ENCODE measurements at places on chromosomes 11 and 22.

DNA sequence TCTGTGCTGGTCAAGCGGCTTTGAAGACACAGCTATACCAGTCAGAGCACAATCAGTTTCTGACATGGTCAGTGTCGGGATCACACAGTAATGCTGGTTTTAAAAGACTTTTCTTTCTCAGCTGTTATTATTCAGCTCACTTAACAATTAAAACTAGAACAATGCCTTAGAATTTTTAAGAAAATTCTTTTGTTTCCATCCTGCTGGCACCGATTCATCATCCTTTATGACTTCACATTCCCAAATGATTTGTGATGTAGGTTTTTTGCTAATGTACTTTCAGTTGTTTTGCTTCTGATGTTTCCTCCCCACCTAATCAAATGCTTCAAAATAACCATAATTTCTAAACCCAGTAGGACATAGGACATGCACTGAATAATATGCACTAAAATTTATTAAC is 34.5 kb upstream of the OLFML1 start:
- no peak for DNase-seq

DNA sequence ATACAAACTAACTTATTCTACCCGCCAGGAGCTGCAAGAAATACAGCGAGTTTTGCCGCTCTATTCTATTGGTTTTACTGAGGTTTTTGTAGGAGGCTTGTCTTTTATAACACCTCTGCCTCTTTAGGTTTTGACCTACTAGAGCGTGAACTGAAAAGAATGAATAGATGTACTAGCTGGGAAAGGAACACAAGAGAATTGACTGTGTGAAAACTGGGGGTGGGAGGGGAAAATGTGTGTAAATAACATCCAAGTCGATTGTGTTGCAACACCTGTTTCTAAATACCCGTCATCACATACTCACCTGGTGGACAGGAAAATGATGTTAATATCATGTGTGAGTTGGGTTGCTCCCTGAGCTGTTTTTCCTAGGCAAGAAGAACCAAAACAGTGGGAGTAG is 12.9 kb upstream of the JHY start:
- DNase-seq = no peak

- no peak for DNase-seq
Observed at GRCh38 chr11:66467034-66467659, 442 bp downstream of the PELI3 start.

- DNase-seq = no peak
Observed at GRCh38 chr11:35330931-35331330, 88.4 kb downstream of the SLC1A2 start.

DNA sequence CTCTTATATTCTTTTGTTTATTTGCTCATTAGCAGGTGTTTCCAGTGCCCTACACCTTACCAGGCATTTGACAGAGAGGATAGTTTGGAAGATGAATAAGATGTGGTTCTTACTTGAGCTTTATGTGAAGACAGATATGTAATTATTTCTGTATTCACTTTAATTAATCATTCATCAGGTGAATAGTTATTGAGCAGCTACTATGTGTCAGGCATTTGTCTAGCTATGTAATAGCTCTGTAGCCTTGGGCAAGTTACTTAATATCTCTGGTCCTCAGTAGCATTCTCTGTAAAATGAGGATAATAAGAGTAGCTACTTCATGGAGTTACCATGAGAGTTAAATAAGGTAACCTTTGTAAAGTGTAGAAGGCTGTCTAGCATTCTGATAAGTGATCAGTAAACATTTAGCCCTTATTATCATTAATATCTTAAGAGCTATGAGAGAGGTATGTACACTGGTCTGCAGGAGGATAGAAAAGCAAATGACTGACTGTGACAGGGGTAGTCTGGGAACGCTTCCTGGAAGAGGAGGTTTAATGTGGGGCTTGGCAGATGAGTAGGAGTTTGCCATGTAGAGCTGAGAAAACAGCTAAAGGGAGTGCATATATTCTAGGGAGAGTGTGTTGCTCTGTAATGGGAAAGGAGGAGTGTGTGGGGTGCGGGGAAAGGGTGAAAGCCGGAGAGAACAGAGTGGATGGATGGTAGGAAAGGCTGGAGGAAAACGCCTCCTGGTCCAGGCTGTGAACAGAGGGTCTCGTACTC is 56.1 kb downstream of the MICAL2 start:
- DNase-seq = no peak

- DNase-seq = no peak
Observed at GRCh38 chr11:86941077-86941870, 13.9 kb downstream of the FZD4 start.

DNA sequence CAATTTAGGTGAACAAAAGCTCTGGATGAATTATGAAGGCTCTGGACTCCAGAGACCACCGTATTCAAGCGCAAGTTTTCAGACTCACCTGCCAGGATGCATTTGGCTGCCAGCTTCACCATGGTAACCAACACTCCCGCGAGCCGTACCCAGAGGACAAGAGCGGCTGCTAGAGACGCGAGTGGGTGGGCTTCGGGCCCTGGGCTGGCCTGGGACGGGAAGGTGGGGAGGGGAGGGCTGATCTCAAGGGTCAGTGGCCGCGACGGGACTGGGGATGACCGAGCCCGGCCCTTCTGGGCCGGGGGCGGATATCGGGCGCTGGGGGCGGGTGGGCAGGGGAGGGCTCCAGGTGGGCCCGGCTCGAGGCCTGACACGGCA is 344 bp downstream of the IFT27 start:
- DNase-seq = peak; percentile 61

- DNase-seq = no peak
Observed at GRCh38 chr22:29148036-29148435, 57.7 kb upstream of the EMID1 start.

DNA sequence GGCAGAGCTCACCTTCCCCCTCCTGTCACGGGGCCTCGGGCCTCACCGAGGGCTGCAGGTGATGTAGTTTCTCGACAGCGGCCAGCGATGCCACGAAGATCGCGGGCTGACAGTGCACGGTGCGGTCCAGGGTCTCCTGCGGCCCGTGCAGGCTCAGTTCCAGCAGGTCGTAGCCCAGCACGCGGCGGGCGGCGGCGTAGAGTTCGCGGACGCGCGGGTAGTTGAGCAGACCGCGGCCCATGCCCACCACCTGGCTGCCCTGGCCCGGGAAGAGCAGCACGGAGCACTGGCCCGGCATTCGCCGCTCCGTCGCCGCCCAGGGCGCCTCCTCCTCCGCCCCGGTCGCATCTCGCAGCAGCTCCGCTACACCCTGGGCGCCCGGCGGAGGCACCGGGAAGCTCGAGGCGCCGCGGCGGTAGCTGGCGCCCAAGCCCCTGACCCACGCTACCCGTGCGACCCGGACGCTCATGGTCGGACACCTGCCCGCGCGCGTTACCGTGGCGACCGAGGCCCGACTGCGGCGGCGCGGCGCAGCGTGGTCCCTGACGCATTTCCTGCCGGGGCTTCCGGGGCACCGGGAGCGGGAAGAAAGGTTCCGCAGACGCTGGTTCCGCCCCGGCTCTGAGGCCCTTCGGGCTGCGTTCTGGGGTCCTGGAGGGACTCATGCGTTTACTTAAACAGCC is at the start of gene MCAT:
MCAT (minus strand) TSS at position 519 of the 683 bp plus-strand sequence; CDS start at position 469, 50 bp downstream.
- DNase-seq = peak; percentile 44

DNA sequence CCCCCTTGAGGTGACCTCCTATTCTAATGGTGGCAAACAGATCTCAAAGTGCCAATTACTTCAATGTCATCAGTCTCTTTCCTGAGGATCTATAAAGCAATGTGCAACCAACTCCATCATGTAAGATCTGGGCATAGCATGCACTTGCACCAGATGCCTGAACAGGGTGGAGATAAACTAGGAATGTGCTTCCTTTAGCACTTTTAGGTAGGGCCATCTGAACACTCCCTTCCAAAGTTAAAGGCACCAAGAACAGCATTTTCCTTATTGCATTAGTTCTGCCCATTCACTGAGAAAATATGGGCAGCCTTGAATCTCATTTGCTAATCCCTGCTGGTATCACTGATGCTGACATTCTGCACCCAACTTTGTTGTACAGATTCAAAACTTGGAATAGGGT is 112.0 kb downstream of the SGSM3 start:
- no peak for DNase-seq

GRCh38 chr11:2468363-2469235 is 23.8 kb downstream of the KCNQ1 start:
- no peak for DNase-seq

DNA sequence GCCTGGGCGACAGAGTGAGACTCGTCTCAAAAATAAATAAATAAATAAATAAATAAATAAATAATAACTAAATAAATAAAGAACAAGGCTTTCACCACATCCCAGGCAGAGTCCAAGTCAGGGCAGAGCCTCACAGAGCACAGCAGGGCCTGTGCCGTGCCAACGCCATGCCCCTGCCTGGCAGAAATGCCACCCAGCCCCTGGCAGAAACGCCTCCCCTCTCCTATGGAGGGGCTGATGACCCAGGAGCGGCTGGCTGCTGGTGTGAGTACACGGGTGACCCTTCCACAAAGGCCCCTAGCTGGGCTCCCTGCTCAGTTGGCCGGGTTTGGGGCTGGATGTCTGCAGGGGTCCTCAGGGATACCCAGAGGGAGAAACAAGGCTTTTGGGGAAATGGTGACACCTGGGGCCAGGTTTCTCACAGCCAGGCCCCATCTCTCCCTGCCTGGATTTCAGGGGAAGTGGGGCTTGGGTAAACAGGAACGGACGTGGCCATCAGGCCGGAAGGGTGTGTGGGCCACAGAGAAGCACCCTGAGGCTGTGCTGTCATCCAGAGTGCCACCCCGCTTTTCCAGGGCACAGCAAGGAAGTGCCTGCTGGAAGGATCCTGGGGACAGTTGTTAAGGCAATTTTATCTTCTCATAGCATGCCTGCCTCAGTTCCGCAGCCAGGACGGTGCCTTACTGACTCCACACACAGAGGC is 5.1 kb downstream of the BID start:
- no peak for DNase-seq

- DNase-seq = no peak
Observed at GRCh38 chr11:66081505-66081904, 11.4 kb downstream of the PACS1 start.

GRCh38 chr11:59164028-59164427 is 7.9 kb upstream of the DTX4 start:
- DNase-seq = no peak

DNA sequence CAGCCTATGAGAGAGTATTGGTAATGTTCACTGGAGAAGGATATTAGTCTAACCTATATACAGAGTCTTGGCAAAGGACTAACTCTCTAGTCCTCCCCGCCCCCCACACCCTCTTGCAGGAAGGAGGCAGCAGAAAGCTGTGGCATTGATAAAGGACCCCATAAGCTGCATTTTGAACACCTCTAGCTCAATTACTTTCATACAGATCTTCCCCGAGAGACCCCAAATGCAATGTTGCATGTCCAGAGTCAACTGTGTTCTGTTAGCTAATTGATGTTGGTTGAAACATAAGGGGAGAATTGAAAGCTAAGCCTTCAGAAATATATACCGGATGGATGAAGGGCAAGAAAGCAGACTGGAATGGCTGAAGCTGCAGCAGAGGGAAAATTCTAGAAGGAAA is 2.8 kb downstream of the MAP6 start:
- DNase-seq = no peak

- no peak for DNase-seq
Observed at GRCh38 chr11:111010391-111011274, 234.9 kb upstream of the POU2AF2 start.

- no peak for DNase-seq
Observed at GRCh38 chr11:45933131-45933831, 10.8 kb downstream of the LARGE2 start.

DNA sequence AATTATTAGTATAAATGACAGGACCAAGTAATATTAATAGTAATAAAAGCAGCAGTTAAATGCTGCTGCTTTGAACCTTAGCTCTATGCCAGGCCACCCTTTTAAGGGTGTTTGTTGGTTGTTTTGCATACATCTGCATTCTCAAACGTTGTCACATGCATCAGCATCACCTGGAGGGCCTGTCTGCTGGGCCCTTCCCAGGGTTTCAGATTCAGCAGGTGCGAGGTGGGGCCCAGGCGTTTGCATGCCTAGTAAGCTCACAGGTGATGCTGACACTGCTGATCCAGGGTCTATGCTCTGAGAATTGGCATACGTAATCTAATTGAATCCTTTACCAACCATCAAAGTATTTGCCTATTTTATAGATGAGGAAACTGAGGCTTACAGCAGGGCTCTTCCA is 246.5 kb downstream of the CADM1 start:
- DNase-seq = no peak

DNA sequence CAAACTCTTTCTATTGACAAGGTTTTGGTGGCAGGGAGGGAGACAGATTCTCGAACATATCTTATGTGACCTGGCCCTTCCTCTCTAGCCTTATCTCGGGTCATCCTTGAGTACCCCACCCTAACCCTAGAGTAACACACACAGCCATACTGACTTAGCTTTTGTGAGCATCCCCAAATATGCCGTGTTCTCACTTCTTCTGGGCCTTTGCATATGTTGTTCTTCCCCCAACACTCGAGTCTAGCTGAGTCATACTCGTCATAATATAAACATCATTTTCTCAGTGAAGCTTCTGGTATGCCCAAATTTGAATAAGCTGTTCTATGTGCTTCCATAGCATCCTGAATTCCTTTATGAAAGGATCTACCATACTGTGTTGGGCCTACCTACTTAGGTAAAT is 8.0 kb downstream of the TTC17 start:
- no peak for DNase-seq

DNA sequence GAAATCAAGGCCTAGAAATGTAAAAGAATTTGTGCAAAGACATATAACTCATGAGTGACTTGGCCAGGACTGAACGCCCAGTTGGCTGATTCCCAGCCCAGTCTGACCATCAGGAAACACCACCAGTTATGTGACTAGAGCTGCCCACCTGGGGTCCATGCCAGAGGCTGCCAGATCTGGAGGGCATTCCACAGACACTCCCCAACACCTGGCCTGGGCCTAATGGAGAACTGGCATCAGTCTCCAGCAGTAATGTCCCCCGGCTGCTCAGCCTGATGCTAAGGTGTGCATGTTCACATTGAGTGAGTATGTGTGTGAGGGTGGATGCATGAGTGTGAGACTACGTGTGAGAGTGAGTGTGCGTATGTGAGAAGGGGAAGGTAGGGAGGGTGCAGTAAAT is 15.7 kb downstream of the PLAAT3 start:
- no peak for DNase-seq

GRCh38 chr11:130470832-130471706 is 22.6 kb downstream of the ADAMTS15 start:
- DNase-seq = no peak

DNA sequence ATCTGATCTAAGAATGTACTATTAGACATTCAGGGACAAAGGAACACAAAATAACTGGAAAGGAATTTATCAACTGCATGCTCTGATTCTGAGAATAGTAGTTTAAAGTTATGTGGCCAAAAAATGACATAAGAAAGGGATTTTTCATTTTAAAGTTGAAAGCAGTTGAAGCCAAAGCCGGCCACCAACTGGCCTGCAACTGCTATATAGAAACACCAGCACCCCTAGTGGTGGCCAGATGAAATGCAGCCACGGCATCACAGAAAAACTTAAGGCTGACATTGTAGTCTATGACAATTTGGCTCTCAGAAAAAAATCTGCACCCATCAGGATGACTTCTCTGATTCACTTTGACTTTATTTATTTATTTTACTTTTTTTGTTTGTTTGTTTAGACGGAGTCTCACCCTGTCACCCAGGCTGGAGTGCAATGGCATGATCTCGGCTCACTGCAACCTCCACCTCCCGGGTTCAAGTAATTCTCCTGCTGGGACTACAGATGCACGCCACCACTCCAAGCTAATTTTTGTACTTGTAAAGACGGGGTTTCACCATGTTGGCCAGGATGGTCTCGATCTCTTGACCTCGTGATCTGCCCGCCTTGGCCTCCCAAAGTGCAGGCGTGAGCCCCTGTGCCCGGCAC is 59.2 kb downstream of the SLC35F2 start:
- DNase-seq = peak; percentile 82

- no peak for DNase-seq
Observed at GRCh38 chr11:94806419-94806818, 38.3 kb downstream of the AMOTL1 start.
